ENCODE measurements at places on chromosomes 2 and 18.

- no peak for DNase-seq
Measured at GRCh38 chr18:79681484-79682387, 2.1 kb downstream of the CTDP1 start.

DNA sequence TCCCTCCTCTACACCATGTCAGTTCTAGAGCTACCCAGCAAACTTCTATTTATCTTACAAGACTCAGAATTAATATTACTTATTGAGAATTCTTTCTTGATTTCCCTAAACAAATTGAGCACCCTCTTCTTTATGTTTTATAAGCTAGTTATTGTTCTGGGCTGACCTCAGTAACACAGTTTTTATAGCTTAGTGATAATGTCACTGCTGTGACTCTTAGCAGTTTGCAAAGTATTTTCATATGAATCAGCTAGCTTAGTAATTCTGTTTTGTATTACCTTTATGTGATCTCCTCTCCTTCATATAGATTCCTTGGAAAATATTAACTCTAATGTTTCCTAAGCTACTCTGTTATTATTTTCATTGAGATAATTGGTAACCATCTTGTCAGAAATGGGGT, 114.9 kb downstream of the PMS1 start:
- DNase-seq: no peak

DNA sequence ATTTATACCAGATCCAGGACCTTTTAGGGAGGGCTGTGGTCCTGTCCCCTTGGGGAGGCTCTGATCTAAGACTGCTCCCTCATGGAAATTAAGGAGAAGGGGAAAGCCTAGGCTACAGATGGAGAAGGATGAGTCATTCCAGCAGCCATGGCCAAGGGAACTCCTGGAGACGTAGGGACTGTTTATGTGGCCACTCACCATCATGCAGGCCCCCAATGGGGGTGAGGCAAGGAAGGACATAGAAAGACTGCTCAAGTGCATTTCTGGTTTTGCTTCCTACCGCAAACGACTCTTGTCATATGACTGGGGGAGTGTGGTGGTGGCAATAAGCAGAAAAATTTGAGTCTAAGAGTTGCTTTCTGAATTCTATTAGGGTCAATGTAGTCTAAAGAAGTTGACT, 54.0 kb upstream of the CYP1B1 start:
- DNase-seq: no peak

DNA sequence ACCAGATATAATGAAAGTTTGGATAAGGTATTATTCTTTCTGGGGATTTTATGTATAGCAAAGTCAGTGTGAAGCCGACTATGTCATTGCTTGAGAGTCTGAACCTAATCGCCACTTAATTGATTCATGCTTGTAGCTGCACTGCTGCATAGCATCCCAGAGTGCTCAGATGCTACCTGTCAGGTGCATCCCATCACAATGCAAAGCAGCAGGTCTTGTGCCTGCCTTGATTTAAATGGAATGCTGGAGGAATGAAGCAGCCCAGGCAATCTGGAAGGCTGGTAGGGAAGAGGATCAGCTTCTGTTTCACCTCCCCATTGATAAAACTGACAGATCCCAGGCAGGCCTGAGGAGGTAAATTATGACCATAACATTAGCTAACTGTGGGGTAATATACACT, 40.4 kb upstream of the ATIC start:
- no peak for DNase-seq

GRCh38 chr2:59312029-59312428, 1070.9 kb upstream of the FANCL start:
- no peak for DNase-seq

DNA sequence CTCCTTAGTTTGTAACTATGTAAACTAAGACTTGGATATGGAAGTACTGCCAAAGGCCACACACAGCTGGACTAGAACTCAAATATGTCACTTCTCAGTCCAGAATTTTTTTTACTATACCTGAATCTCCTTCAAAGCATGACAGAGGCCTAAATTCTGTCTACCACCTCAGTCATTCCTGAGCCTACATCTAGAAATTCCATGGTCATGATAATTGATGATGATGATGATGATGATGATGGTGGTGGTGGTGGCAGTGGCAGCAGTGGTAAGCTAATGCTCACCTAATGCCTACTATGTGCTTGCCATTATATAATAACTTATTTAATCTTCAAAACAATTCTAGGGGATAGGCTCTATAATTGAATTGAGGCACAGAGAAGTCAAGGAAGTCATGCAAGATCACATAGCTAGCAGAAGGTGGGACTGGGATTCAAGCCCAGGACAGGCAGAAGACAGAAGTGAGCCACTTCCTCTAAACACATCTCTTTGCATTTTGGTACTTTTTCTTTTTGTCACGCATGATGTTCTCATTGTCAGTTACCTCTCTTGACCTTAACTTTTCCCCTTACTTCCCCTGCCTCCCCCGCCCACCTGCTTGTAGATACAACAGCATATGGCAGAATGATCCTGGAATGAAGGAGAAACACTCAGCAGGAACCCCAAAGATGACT, 539.3 kb downstream of the TNS1 start:
- no peak for DNase-seq

DNA sequence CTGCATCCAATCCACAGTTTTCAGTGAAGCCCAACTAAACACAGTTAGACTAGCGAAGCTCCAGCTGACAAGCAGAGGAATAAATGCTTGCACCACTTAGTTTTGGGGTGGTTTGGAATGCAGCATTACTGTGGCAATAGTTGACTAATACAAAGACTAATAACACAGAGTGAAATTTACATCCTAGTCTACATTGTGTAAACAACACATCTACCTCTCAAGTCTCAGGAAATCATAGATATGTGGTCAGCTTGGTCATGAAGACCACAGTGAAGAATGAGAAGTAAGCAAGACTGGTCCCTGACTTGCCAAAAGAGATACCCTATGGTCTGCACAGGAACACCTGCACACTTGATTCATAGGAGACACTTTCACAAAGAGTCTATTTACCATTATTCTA, 155.1 kb upstream of the TANK start:
- no peak for DNase-seq

- DNase-seq: peak; percentile 60
Measured at GRCh38 chr2:237558961-237559641, 7.3 kb upstream of the PRLH start.

- peak; percentile 67 for DNase-seq
Measured at GRCh38 chr2:222052934-222053367, 245.8 kb downstream of the PAX3 start.

- DNase-seq: no peak
Measured at GRCh38 chr2:178066890-178067669, 5.5 kb downstream of the PDE11A start.

DNA sequence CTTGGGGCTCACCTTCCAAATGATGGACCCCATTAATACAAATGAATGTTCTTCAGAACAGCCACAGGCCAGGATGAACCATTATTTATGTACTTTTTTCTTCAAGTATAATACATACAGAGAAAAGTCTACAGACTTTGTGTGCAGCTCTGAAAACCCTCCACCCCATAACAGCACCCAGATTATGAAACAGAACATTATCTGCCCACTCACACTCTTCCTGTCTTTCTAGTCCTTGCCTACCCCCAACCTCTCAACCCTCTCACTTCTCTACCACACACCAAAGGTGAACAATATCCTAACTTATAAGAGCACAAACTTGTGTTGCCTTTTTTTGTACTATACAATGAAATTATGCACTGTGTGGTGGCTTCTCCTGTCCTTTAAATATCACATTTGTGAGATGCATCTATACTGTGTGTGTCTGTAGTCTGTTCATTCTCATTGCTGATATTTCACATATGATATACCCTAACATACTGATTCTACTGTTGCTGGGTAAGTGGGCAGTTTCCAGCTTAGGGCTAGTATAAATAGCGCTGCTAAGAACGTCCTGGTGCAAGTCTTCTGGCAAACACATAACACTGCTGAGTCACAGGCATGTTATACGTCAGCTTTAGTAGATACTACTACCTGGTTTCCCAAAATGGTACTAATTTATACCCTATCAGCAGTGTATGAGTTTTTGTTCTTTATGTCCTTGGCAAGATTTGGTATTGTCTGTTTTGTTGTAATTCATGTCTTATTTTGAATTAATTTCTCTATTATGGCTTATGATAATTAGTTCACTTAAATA, 1.0 kb upstream of the NPHP1 start:
- no peak for DNase-seq

DNA sequence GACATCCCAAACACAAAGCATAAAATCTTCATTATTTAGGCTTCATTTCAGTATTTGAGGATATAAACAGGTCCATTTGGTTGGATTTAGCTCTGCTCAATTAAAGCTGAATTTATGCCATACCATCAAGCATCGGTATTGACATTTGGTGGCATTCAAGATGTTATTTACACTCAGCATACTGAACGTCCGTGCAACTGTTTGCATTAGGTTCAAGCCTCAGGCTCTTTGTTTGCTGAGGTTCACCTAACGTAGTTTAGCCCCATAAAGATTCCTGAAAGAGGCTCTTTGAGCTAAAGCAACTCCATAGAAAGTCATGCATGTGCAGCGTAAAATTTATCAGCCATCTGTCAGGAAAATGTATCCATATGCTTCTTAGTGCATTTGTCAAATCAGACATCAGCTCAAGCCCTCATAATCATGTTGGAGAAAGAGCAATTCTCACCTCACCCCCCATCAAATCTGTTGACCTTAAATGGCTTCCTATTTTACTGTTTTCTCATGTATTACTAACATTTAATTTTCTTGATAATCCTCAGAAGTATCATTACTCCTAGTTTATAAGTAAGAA, 366.9 kb downstream of the EPHA4 start:
- peak; percentile 51 for DNase-seq

DNA sequence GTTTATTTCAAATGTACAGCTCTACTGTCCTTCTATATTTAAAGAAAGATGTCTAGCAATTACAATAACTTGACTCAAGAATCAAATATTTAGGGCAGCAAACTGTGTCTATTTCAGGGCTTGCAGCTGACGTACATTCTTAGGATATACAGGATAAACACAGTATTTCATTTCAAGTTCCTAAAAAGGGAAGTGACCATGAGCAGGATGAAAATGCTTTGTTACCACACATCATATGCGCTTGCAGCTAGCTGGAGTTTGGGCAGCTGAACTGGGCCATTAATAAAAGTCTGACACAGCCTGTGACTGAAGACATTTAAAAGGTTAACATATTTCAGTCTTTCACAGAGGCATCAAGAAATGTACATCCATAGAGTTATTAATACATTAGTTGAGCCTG, 264.6 kb upstream of the TRIB2 start:
- DNase-seq: no peak

- DNase-seq: no peak
Measured at GRCh38 chr2:157959249-157959648, 83.1 kb upstream of the ACVR1 start.

- no peak for DNase-seq
Measured at GRCh38 chr18:36212301-36213171, 25.2 kb downstream of the MOCOS start.

DNA sequence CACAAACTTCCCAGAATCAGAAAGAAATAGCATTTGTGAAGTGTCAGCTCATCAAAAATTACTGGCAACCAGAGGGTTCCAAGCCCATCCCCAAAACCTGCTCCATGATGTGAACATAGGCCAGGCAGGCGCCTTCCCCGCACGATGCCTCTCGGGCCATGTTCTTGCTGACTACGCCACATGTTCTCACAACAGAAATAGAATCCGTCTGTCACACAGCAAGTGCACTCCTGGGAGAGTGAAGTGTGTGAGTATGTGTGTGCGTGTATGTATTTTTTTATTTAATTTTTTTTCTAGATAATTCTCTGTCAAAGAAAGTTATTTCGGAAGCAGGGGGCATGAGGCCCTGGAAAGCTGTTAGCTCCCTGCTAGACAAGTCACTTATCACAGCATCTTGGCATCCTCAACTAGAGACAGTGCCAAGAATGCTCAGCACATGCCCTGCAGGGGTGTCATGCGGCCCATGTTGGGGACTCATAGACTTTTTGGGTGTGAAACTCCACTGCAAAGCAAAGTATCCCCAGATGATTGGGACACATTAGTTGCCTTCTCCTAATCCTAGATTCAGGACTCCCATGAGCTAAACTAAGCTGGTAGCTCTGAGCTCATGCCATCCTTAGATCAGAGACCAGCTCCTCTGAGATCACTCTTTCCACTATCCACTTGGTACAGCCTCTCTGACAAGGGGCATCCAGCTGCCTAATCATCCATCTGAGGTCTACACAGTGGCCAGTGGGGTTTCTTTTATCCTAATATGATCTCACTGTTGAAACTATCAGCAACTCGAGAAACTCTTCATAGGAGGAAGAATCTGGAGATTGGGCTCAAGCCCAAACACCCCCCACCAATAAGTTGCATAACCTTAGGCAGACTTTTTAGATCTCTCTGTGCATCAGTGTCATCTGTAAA, 53.2 kb upstream of the CYRIA start:
- DNase-seq: no peak

DNA sequence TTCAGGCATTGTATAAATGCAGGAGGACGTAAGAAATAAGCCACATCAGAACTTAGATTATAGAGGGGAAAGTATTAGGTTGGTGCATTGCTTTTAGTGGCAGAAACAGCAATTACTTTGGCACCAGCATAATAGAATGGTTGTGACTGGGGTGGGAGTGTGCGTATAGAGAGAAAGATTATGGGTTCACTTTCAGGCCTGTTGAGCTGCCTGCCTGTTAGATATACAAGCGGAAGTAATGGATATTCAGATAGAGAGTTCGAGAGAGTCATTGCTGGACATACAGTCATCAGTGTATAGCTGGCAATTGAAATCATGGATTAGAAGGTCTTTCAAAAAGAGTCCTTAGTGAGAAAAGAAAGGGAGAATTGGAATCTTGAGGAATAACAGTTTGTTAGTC, 139.2 kb upstream of the MYO3B start:
- no peak for DNase-seq

DNA sequence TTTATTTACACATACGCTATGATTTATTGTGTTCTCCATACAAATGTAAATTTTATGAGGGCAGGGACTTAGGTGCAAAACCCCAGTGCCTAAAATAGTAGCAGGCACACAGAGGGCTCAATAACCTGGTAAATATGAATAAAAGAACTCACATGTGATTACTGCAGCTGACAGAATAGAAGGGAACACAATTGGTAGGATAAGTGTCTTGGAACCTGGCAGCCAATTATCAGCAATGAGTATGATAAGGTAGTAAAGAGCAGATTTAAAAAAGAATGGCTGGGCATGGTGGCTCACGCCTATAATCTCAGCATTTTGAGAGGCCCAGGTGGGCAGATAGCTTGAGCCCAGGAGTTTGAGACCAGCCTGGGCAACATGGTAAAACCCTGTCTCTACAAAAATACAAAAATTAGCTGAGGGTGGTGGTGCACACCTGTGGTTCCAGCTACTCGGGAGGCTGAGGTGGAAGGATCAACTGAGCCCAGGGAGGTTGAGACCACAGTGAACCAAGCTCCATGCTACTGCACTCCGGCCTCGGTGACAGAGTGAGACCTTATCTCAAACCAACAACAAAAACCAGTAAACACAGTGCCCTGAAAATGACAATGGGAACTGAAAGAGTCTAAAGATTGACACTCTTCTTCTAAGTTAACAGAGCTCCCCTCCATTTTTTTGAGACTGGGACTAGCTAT, 9.9 kb downstream of the SNRPG start:
- DNase-seq: no peak

GRCh38 chr18:46366751-46367376, 262.7 kb downstream of the HAUS1 start:
- no peak for DNase-seq

GRCh38 chr2:157258520-157259326, 1.2 kb downstream of the GALNT5 start:
- DNase-seq: no peak

Data from NCI-H146 (cell line).